NCI-H345 (cell line): ENCODE measurements at places on chromosomes 3 and 15.

GRCh38 chr3:112470788-112471187 is 28.5 kb downstream of the BTLA start:
- DNase-seq: no peak

- no peak for DNase-seq
Measured at GRCh38 chr15:73570355-73571032, 62.7 kb downstream of the NPTN start.

- no peak for DNase-seq
Measured at GRCh38 chr3:46058981-46059380, 31.7 kb upstream of the XCR1 start.

GRCh38 chr3:64109438-64109837 is 86.1 kb upstream of the PSMD6 start:
- no peak for DNase-seq

GRCh38 chr15:41773729-41774061 is 589 bp upstream of the MAPKBP1 start:
- DNase-seq: no peak

DNA sequence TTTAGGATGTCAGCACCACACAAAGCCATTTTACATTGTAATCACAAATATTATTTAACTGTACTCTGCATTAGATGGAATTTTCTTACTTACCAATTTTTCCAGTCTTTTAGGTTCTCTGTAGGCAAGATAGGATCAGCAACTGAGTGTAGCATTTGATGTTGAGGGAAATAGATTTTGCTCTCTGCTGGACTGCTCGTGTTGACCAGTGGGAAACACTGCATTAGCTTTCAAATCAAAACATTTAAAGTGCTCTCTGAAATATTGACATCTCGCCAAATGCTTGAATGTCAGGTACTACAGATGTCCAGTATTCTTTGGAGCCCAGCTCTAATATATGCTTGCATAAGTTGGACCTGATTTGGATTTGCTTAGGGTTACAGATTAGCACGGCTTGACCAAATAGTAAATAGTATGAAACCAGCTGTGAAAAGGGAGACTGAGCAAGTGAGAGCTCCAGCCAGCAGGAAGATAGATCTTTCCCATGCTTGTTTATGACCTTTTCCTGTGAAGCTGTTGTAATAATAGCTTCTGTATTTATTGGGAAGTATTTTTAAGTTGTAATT is 29.5 kb downstream of the P2RY14 start:
- no peak for DNase-seq

DNA sequence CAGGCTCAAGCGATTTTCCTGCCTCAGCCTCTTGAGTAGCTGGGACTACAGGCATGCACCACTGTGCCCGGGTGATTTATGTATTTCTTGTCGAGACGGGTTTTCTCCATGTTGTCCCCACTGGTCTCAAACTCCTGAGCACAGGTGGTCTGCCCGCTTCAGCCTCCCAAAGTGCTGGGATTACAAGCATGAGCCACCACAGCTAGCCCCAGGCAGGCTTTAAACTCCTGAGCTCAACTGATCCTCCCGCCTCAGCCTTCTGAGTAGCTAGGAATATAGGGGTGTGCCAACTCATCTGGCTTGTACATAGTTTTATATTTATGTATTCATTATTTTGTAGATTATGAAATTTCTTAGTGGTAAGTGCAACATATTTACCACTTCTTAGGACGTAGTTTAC is 198.8 kb upstream of the MCTP2 start:
- no peak for DNase-seq

GRCh38 chr3:157354722-157355121 is 81.9 kb upstream of the PTX3 start:
- no peak for DNase-seq

- no peak for DNase-seq
Measured at GRCh38 chr15:83287541-83288027, 3.1 kb upstream of the BNC1 start.

DNA sequence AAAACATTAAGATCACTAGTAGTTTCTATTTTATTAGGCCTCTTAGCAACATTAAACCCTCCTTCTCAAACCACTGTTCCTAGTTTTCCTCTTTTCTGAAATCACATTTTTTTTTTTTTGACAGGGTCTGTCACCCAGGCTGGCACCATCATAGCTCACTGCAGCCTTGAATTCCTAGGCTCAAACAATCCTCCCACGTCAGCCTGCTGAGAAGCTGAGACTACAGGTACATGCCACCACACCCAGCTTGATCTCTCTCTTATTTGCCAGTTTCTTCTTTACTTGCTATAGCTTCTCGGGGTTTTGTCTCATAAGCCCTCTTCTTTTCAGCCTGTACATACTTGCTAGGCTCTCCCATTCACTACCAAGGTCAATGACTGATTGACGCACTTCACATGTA is 28.0 kb downstream of the SENP8 start:
- no peak for DNase-seq

- DNase-seq: no peak
Measured at GRCh38 chr3:146117406-146118285, 43.3 kb downstream of the PLOD2 start.

DNA sequence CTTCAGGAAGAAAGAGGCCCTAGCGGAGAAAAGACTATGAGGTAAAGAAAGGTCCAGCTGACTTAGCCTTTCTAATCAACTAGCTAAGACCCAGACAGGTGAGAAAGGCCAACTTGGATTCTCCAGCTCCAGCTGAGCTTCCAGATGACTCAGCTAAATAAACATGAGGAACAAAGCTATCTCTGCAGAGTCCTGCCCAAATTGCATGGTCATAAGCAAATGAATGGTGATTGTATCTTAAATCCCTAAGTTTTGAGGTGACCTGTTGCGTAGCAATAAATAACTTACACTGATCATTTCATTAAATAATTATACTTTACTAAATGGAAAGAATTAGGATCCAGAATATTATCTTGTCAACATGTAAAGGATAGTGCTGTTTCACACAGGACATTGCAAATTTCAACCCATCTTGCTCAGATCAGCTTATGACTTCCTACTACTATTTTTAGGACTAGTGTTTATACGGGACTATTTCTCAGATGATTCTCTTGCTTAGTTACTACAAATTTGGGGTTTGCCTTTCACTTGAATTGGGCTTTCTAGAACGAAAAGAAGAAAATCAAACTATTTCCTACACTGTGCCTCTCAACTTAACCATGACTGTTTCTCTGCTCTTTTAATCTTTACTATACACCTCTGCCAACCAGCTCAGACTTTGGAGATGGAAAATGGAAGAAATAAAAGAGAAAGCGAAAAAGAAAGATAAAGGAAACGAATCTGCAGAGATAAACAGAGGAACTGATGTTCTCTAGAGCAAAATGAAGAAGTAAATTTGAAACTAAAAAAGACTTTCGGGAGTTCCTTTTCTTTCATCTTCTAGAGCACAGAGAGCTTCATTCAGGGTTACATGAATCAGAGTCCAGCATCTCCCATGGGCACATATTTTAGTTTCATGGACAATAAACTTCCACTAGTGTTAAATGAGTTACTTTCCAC is 6.6 kb upstream of the ADGRG7 start:
- DNase-seq: peak; percentile 10

DNA sequence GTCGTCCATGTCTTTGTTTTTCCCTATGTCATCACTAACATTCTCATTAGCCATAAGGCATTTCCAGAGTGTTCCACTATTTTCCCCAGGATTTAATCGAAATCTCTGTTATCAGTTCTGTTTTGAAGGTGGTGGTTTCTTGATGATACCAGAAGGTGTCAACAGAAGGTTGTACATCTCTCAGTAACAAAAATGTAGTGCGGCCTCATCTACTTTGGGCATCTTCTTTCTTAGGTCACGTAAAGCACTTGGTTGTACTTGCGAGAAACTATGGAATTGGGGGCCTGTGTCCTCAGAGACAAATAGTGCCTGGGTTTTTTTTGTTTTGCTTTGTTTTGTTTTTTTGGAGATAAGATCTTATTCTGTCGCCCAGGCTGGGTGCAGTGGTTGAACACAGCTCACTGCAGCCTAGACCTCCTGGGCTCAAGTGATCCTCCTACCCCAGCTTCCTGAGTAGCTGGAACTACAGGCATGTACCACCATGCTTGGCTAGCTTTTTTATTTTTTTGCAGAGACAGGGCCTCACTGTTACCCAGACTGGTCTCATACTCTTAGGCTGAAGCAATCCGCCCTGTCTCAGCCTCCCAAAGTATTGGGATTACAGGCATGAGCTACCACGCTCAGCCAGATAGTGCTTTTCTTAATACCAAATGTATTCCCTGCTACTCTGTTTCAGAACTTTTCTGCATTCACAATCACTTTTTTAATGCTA is 61.2 kb upstream of the FURIN start:
- DNase-seq: no peak

GRCh38 chr3:12868039-12869034 is 27.0 kb upstream of the RPL32 start:
- peak; percentile 65 for DNase-seq

DNA sequence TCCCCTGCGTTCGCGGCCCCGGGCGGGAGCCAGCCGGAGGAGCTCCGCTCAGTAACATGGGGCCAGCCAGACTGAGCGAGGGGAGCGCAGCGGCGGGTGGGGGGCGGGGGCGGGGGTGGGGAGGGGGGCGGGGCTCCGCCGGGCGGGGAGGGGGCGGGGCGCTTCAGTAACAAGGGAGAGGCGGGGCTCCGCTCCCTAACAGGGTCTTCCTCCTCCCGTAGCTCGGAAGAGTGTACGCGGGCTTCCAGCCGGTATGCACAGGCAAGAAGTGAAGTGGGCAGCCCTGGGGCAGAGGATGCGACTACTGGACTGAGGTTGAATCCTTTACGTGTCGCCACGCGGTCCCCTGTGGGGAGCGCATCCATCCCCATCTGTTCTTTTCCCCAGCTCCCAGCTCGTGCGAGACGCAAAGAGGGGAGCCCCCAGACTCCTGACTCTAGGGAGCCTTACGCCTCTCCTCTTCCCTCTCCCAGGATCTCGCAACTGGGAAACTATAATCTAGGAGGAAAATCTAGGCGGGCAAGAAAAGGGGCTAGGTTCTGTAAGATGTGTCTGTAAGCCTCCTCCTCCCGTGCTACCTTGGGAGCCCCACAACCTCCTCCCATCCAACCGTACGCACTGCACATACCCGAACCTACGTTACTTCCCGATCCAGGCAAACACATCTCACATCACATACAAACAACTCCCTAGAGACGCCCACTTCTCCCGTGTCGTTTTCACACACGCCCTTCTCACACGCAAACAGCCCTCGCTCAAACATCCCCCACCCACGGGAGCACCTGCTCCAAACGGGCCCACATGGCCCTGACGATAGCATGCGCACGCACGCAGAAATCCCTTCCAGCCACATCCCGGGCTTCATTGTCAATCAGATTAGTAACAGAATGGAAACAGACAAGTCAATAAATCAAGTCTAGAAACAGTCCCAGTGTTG is at the start of gene SHF:
TSS of gene SHF (minus strand) at position 73 of the 937 bp plus-strand sequence. CDS start at position 58, 15 bp downstream.
- DNase-seq: peak; percentile 61

GRCh38 chr3:4021162-4021561 is 221.9 kb downstream of the LRRN1 start:
- no peak for DNase-seq

DNA sequence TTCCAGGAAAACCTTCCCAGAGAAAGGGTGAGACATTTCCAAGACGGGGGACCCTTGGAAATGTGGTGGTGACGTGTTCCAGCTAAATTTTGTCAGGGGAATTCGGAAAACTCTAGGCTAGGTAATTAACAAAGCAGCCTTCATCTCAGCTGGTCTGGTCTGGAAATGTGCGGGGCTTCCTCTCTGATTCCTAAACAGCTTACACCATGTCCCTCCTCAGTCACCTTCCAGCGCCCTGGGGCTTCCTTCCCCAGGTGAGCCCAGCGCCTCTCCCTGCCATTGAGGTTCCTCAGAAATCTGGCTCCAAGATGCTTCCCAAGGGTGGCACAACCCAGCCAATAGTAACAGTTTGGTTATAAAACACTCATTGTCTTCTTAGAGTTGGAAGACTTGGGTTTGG is 571 bp downstream of the ACAD9 start:
- no peak for DNase-seq

- no peak for DNase-seq
Measured at GRCh38 chr3:155070932-155071387, 9.2 kb upstream of the MME start.

DNA sequence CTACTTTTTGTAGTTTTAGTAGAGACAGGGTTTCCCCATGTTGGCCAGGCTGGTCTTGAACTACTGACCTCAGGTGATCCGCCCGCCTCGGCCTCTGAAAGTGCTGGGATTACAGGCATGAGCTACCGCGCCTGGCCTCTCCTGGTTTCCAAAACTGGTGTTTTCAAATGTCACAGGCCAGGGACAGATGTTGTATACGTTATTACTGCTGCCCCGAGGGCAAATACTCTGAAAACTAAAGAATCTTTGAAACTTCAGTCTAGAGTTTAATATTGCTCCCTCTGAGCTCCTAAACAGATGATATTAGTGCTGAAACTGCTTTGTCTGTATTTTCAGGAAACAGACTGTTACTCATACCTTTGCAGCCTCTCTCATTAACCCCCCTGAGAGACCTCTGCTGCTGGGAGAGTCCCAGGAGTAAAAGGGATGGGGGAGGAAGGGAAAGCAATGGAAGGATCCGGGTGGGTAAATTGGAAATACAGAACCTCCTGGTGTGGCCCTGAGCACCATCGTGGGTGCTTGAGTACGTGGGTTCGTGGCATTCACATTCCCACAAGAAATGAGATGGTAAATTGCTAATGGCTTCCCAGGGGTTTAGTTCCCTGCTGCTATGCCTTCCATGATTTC is 96.3 kb upstream of the IGF1R start:
- no peak for DNase-seq

GRCh38 chr3:52216585-52217408 is 8.6 kb downstream of the TLR9 start:
- no peak for DNase-seq

DNA sequence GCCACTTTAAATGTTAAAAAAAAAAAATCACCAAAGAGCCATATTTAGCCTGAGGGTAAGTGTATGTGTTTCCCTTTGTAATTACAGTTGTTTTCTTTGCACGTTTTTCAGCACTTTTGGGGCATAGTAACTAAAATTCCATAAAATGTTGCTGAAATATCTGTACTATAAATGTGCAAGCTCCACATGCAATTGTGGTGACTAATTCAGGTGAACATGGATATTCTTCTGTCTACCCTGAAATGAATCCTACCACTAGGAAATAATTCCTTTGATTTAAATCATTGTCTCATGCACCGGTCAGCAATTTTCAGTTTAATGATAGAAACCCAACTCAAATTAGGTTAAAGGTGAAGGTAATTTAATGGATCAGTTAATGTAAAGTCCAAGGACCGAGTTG is 13.1 kb upstream of the TFG start:
- no peak for DNase-seq

- no peak for DNase-seq
Measured at GRCh38 chr3:3340965-3341895, 161.7 kb upstream of the CRBN start.

DNA sequence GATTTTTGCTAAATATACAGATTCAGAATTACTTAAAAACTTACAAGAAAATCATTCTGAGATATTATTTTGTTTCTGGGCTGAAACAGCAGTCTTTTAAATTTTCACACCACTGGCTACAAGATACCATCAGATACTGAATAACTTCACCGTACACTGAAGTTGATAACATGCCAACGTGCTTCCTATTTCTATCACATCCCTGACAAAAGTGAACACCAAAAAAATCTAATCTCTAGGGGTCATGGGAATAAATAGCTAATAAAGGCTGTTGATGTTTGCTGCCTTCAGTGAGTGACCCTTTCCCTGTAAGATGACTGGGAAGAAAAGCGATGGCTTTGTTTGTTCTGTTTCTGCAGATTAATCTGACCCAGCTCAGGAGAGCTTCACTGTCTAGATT is 120.5 kb downstream of the DUT start:
- no peak for DNase-seq
